CD14-positive monocyte (primary cell): ENCODE measurements at places on chromosomes 7 and 10. TPM values are rescaled to one million over a fixed set of nuclear protein-coding genes. Genes with fewer than 3 reads are reported as not detected.

- peak; percentile 27 for DNase-seq
- no peak overlapping the region for H3K27ac ChIP-seq
- no peaks in the 10 kb centered on the region for H3K27me3 ChIP-seq
- no peaks in the 10 kb centered on the region for H3K36me3 ChIP-seq
- H3K4me1 ChIP-seq: peaks cover 9% of the 10 kb centered on the region
Observed at GRCh38 chr10:132248455-132249225, 59.1 kb downstream of the STK32C start.

DNA sequence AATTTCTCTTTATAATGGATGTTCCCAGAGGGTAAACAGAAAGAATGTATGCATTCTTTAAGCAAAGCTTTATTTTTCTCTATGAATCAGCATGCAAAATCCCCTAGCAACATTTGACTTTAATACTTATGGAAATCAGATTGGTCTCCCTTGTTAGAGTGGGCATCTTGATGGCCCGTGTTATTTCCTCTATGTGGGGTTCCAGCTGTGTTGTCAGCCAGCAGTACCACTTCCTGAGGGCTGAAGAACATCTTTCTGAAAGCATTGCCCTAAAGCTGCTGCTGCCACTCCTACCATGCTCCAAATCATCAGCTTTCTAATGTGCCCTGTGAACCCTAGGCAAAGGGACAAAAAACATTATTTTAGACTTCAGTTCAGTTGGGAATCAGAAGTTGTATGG, 70.4 kb upstream of the HECTD2 start:
- no peaks in the 10 kb centered on the region for H3K36me3 ChIP-seq
- H3K27me3 ChIP-seq: no peaks in the 10 kb centered on the region
- H3K27ac ChIP-seq: no peak overlapping the region
- H3K4me1 ChIP-seq: no peaks in the 10 kb centered on the region

GRCh38 chr7:132752431-132752830, 176.2 kb upstream of the PLXNA4 start:
- no peaks in the 10 kb centered on the region for H3K36me3 ChIP-seq
- no peak overlapping the region for H3K27ac ChIP-seq
- no peak for DNase-seq
- H3K4me3 ChIP-seq: no peak overlapping the region

- H3K4me3 ChIP-seq: no peak overlapping the region
- no peak for DNase-seq
- no peaks in the 10 kb centered on the region for H3K27me3 ChIP-seq
- H3K4me1 ChIP-seq: no peaks in the 10 kb centered on the region
- H3K27ac ChIP-seq: no peak overlapping the region
- H3K36me3 ChIP-seq: no peaks in the 10 kb centered on the region
Observed at GRCh38 chr10:125264091-125264490, 103.7 kb upstream of the CTBP2 start.

DNA sequence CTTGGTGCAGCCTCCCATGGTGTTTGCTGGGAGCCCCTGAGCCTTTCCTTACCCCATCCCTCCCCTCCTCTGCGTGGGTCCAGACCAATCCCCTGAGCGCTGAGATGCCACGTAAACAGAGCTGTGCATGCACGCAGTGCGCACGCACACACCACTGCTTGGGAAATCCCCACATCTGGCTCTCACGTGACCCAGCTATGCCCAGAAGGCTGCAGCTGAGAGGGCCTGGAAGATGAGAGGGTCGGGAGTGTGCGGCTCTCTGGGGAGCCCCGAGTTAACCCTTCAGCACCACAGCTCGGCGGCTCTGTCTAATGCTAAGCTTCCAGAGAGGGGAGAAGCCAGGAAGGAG, 177.2 kb downstream of the SH3PXD2A start:
- peaks cover 12% of the 10 kb centered on the region for H3K4me1 ChIP-seq
- no peaks in the 10 kb centered on the region for H3K36me3 ChIP-seq
- DNase-seq: peak; percentile 81
- H3K4me3 ChIP-seq: peak overlapping the region; percentile 45

DNA sequence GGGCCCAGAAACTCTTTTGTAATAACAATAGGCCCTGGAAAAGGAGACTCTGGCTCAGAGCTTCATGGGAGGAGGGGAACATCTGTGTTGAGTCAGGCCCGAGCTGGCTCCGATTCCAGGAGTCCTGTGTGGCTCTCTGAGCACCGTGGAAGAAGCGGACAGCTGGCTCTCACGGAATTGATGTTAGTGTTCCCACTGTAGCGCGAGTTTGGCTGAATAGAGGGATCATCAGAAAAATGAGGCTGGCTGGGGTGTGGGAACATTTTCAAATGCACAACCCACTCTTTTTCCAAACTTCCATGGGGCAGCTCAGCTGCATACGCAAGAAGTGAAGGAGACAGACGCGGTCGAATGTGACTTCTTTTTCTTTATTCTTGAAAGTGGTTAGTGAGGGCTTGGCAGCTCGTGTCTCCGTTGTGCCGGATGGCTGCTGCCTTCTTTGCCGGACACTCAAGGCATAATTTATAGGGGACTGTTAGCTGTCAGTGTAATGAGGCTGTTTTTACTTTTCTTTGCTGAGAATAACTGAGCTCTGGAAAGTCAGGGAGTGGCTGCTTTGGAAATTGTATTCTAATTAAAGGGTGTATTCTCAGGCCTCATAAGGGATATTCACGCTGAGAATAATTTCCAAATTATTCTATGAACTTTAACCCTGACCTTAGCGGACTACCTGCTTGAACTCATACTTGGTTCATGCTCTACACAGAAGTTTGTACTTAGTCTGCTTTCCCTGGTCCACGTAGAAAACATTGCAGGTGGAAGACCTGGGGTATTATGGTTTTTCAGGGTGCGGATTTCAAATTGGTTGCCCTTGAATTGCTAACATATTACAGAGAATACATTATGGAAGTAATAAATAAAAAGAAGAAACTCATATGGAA, 23.1 kb downstream of the MDFIC start:
- H3K4me3 ChIP-seq: no peak overlapping the region
- H3K4me1 ChIP-seq: peaks cover 22% of the 10 kb centered on the region
- peaks cover 11% of the 10 kb centered on the region for H3K36me3 ChIP-seq
- H3K27me3 ChIP-seq: no peaks in the 10 kb centered on the region

- H3K4me3 ChIP-seq: no peak overlapping the region
- no peaks in the 10 kb centered on the region for H3K36me3 ChIP-seq
- no peak overlapping the region for H3K27ac ChIP-seq
- no peaks in the 10 kb centered on the region for H3K27me3 ChIP-seq
- peaks cover 79% of the 10 kb centered on the region for H3K4me1 ChIP-seq
- DNase-seq: no peak
Observed at GRCh38 chr10:31702954-31703353, 225.7 kb downstream of the ARHGAP12 start.

The ZNF735 gene
- polyA plus RNA-seq: not detected

The FKBP9 gene
- 4.2 TPM for polyA plus RNA-seq

The HACD1 gene
- polyA plus RNA-seq: 0.42 and 0.53 TPM in 2 replicates

The RBP3 gene
- not detected for polyA plus RNA-seq

The ENTPD1 gene
- polyA plus RNA-seq: 26.5 and 62.2 TPM in 2 replicates

The CYP3A5 gene
- polyA plus RNA-seq: not detected in 2 replicates

The ASB15 gene
- not detected for polyA plus RNA-seq

The AP3M1 gene
- 23.2 TPM for polyA plus RNA-seq

The GRM3 gene
- not detected for polyA plus RNA-seq

The VDAC2 gene
- 154 TPM for polyA plus RNA-seq
